ENCODE measurements at places on chromosomes 5 and 9.

DNA sequence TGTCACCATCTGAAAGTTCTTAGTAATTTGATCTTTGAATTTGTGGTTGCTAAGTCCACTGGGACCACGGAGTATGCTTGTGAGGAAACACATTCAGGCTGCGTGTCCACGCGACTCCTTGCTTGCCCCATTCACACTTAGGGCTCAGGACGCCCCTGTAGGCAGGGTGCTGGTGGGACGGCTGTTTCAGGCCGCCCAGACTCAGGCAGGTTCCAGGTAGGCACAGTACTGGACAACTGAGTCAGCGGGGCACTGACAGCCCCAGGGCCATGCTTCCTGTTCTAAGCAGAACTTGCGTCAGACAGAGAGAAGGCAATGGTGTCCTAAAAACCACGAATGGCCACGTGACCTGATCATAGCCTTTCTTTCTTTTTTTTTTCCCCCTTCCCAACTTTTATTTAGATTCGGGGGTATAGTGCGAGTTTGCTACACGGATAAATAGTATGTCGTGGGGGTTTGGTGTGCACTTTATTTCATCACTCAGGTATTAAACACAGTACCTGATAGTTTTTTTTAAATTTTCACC, 7.7 kb upstream of the RASGEF1C start:
- DNase-seq, result no peak

- DNase-seq, result peak; percentile 60
Observed at GRCh38 chr5:117454716-117455212, 880.1 kb upstream of the SEMA6A start.

GRCh38 chr5:78521455-78521854, 127.1 kb downstream of the LHFPL2 start:
- DNase-seq, result no peak

- peak; percentile 89 for DNase-seq
Observed at GRCh38 chr9:34379334-34380033, 2.8 kb upstream of the MYORG start.

DNA sequence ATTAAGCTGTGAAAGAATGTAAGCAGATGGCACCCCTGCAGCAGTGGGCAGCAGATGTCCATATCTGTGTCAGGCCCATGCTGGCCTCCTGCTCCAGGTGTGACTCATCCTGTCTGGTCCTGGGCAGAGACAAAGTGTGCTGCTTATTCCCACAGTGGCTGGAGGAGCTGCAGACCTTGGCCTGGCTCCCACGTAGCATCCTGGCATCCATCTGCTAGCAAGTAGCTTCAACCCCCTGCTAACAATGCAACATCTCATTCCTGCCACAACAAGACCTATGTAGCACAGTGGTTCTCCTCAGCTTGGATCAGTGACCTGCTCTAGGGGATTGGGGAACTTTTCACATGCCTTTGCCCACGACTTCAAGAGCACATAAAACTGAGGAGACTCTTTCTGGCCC, 126.4 kb upstream of the SLC12A2 start:
- DNase-seq, result peak; percentile 60

DNA sequence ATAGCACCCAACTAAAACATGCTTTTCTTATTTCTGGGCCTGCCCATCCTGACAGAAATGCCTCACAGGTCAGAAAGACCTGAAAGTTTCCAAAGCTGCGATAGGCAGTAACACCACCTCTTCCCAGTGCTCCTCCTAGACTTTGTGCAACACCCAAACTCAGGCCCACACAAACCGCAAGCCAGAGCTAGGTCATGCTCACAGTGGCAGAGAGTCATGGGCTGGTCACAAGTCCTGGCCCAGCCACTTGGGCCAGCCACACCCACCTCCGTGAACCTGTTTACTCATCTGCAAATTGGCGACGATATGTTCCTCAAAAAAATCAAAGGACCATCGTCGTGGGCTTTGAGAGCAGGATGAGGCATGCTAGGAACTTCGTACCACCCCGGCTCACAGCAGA, 44.0 kb upstream of the SLC25A51 start:
- DNase-seq, result no peak

DNA sequence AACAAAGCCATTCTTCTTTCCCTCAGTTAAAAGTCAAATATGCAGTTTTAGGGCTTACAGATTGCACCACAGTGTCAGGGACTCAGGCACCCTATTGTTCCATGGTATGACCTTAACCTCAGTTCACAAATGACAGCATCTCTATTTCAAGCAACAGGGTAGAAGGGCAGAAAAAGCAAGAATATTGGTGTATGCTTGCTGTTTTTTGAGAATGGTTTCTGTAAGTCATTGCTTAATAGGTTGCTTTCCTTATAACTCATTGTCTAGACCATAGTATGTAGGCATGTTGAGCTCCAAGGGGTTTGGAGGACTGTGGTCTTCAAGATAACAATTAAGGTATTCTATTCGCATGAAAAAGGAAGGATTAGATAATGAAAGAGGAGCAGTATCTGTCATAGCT, 183.5 kb upstream of the EDIL3 start:
- DNase-seq, result no peak

GRCh38 chr9:117496307-117496706, 81.5 kb upstream of the ASTN2 start:
- no peak for DNase-seq

- DNase-seq, result no peak
Observed at GRCh38 chr5:59782856-59783255, 110.7 kb downstream of the PDE4D start.

GRCh38 chr5:91219803-91220371, 163.2 kb downstream of the ARRDC3 start:
- no peak for DNase-seq

GRCh38 chr5:111762895-111763294, 5.9 kb upstream of the NREP start:
- no peak for DNase-seq

DNA sequence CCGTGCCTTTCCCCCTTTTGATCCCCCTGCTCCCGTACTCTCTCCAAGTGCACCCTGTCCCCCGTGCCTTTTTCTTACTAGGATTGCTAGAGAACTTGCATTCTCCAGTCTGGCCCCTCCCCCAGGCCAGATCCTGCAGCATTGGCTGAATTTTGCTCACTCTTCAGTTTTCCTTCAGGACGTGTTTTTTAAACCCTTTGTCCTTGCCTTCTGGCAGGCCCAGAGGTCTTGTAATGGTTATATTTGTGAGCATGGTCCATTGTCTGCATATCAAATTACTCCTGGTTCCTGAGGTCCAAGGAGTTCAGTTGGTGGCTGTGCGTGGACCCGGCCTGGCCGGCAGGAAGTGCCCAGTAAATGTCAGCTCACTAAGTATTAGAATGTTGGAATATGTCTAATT, 606 bp downstream of the TBC1D13 start:
- DNase-seq, result no peak

Data from urothelium cell line (cell line).